ENCODE measurements at places on chromosomes 12 and 14.
A peak's percentile ranks its signal among the peaks of the same experiment; 100 is the strongest.

DNA sequence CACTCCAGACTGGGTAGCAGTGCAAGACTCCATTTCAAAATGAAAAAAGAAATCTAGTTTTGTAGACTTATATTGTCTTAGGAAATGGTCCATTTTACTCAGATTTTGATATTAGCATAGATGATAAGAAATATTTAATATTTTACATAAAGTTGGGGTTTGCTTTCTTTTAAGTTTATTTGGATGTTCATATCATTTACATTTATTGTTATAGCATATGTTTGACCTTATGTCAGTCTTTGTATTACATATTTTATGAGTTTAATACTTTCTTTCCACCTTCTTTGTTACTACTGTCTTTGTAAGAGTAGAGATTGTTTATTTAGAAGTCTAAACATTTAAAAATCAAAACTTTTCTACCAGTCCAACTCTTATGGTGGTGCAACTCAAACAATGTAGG, 162.7 kb upstream of the OTX2 start:
- DNase-seq, result no peak

DNA sequence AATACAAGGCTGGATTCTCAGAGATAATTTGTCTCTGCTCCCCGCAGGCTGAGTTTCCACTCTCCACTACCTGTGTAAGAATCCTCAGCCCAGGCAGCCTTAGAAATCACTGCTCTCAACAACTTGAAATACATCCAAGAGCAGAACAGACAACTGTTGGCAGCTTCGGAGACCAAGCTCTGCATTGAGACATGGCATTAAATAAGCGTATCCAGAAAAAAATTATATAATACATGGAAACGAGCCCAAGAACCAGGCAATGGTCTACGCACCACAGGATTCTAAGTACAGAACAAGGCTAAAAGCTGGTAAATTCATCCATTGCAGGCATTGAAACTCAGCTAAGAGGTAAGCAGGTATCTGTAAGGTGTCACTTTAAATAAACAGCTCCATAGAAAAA, 165.5 kb upstream of the DIO3 start:
- DNase-seq, result no peak

DNA sequence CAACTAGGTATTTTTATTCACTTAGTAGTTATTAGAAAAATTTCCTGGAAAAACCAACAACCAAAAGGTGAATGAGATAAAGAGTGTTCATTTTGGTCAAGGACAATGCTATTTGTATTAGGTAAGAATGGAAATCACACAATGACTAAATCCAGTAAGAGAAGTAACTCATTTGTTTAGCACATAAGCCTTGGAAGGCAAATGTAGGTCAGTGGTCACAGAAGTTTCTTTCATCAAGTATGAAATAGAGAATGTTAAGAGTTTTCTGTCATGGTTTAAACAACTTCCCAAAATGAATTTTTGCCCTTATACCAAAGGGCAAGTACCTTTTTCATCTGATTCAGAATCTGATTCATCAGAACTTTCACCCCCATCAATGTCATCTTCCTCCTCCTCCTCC, 101.7 kb downstream of the KIF21A start:
- DNase-seq, result no peak

GRCh38 chr14:64574371-64575107, 24.8 kb downstream of the PPP1R36 start:
- DNase-seq, result no peak

DNA sequence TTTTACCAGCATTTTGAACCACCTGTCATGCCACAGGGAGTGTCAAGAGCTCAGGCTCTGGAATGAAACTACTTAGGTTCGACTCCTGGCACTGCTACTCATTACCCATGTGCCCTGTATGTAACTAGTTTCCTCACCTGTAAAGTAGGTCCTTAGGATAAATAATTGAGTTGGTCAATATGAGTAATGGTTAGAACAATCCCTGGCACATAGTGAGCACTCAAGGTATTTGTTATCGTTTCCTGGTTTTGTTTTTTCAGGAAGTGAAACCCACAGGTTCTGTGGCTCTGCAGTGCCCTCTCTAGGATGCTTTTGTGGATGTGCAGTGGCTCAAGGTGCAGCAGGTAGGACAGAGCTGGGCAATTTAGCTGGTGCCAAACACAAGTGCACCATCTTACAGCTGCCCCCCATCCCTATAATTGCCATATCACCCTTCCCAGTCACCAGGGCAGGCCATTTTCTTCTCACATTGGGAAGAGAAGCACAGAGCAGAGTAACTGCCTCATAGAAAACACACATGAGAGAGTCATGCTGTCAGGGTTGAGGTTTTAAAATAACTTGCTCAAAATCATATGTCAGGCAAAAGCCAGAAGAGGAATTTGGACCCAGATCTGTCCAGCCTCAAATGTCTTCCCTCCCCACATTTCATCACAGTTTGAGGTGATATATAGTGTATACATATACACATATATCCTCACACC, 297.5 kb downstream of the RPAP3 start:
- DNase-seq, result no peak

DNA sequence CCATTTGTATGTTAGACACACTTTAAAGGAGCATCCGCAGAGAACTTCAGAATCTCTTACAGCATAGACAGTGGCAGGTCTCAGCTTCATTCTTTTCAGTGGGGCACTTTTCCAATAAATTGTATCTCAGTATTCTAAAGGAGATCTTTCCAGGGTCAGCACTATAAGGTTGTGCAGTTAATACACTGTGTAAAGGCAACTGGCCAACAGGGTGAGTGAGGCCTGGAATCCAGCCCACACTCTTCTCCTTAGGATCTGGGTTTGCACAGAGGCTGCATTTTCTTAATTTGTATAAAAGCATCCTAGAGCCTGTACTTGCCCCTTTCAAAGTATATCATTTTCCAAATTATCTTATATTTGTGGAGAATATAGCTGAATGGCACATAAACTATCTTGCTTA, 94.2 kb downstream of the MYF5 start:
- DNase-seq, result no peak

- peak; percentile 19 for DNase-seq
These were observed 6.9 kb upstream of the DYNLL1 start for GRCh38 chr12:120489018-120489417.

- no peak for DNase-seq
These were observed 92.8 kb upstream of the ETV6 start for GRCh38 chr12:11556682-11557081.

DNA sequence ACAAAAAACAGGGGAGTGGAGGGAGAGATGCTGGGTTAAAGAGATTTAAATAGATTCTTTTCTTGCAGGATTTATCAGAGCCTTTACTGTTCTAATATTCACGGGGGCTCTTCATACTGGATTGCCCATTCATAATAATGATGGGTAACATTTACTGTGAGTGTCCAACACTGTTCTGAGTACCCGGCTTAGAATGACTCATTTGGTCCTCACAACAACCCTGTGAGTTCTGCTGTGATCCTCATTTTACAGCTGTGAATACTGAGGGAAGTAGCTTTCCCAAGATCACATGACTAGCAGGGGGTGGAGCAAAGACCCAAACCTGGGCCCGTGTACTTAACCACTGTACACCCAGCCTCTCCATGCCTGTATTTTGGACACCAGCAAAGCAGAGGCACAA, 113.4 kb downstream of the NT5DC3 start:
- DNase-seq, result no peak

DNA sequence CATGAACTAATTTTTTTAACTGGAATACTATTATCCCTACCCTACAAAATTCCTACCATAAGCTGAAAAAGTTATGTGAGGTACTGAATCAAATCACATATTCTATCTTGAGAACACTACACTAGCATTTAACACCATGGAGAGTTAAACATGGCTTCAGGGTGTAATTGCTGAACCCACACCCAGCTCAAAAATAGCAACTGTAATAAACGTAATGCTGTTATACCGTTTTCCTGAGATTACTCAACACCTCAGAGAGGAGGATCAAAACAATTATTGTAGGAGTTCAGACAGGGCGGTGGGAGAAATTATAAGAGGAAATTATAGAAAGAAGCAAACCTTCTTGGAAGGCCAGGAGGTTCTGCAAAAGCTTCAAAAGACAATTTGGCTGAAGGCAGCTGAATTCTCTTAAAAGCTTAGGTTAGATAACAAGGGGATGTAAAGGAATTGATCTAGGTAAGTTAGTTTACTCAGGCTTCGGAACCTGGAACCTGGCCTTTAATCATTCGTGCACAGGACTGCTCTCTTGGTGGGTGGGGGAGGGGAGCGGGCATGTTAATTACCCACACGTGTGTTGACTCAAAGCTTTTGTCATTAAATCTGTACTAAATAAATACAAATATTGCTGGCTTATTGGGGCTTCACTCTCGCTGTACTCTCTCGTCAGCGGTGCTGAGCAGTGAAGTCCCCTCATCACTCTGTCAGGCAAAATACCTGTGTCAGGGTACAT, 12.1 kb upstream of the IPO8 start:
- no peak for DNase-seq

GRCh38 chr14:50941151-50941550, 3.1 kb downstream of the PYGL start:
- peak; percentile 95 for DNase-seq

DNA sequence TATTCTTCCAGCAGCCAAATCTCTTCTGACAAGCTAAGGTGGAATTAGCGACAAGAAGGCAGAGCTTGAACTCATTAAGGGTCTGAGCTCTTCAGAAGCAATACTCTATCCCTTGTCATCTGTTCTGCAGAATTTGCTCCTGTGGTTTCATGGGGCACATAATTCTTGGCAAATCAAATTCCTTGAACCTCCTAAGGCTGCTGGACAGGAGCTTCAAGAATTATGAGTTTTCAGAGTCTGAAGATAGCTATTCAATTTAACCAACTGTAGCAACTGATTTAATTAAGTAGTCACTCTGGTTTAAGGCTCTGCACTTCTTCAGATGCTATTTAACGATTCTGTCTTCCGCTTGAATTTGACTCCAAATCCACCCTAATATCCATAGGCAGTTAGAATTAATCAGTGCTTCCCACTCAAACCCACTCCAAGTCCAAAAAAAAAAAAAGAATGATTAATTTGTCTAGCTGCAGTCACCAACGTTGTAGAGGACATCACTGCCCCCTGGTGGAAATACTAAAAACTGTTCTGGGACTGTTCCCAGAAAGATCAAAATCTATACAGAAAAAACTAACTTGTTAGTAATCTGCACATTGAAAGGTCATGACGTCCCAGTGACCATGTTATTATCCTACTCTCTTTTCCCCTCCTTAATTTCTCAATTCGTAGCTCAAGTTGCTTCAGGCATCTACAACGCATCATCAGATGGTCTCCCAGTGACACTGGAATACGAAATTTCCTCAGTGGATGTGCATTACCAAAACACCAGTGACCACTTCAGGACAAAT, 169.9 kb downstream of the KIF21A start:
- peak; percentile 35 for DNase-seq

- DNase-seq, result peak; percentile 5
These were observed 106.0 kb upstream of the TMTC1 start for GRCh38 chr12:29889737-29890136.

- DNase-seq, result no peak
These were observed 18.2 kb downstream of the OAS2 start for GRCh38 chr12:112996501-112996900.

DNA sequence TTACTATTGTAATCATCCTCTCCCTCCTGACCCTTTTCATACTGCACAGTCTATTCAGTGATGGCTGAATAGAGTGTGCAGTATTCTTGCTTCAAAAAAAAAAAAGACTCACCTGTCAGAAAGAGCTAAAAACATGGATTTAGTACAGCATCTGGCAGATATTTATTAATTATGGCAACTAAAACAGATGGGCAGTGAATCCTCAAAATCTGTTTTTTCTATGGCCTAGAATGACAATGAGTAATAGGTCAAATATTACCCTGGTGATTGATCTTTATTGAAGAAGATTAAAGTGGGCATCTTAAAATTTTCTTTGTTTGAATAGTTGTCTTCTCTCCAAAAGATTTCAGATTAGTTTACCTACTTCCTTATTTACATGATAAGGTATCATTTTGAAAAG, 543.6 kb downstream of the FOXG1 start:
- peak; percentile 5 for DNase-seq

DNA sequence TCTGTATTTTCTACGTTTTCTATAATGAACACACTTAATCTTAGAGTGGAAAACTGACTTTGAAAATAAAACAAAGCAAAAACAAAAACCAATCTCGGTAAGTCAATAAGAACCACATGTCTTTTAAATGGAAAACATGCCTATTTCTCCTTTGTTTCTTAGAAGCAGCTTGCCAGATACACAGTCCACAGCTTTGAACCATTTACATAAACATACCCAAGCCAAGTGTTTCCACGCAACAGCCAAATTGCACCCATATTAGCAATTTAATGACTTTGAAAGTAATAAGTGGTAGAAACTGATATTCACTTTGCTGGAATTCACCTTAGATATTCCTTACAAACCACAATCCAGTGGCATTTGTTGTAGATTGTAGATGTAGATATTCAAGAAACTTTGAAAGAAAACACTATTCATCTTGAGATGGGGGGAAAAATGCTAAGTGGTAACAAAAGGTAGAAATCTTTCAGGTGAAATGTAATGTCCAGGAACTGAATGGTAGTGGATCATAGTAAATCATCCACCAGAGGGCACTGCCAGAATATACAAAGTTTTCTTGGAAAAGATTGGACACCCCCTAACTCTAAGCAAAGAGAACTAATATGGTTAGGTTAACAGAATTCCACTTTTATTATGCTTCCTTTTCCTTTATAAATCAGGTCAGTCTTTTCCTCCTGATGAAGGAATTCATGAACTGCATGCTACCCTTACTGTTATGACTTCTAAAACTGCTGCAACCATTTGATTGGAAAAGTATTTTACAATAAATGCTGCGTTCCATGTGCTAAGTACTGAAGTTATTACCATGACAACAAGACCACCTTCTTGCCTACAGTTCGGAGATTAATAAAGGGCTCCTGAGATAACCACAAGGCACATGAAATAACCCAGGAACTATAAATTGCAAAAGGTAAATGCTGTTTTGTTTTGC, 69.8 kb downstream of the RERG start:
- DNase-seq, result no peak

DNA sequence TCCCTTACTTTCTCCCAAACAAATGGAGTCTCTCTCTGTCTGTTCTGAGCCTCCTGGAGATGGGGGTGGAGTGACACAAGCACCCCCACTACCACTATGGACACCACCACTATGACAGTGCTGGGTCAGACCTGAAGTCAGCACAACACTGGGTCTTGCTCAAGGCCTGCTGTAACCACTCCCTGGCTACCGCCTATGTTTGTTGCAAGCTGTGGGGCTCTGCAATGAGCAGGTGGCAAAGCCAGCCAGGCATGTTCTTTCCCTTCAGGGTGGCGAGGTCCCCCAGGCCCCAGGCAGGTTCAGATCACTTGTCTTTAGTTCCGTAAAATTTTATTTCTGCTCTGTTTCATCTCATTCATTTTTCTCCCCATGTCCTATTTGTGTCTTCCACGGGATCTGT, 349.8 kb downstream of the TMEM121 start:
- no peak for DNase-seq

GRCh38 chr12:25307818-25308217, 57.1 kb upstream of the KRAS start:
- peak; percentile 54 for DNase-seq
